ENCODE measurements at places on chromosomes 12 and 14.

- DNase-seq, result no peak
These were observed 373.4 kb upstream of the PDE3A start for GRCh38 chr12:19994968-19995367.

DNA sequence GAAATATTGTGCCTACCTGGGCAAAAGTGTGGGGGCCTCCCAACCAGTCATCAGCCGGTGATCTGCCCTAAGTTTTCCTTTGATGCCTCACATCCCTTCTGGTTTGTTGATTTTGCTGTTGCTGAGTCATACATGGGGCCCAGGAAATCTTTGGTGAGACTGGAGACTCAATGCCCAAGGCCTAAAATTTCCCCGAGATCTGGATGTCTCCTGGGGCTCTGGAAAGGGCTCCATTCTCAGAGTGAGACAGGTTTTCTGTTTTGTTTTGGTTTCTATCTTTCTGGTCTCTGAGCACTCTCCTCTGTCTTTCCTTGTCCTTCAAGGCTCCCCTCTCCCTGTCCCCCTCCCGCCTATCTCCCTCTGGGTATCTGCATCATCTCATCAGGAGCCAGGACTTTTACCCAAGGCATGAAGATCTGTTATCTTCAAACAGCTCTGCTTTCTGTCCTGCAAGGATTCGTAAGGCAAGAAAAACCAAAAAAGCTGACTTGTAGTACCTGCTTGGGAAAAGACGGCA is 152.8 kb upstream of the MAX start:
- DNase-seq, result no peak

DNA sequence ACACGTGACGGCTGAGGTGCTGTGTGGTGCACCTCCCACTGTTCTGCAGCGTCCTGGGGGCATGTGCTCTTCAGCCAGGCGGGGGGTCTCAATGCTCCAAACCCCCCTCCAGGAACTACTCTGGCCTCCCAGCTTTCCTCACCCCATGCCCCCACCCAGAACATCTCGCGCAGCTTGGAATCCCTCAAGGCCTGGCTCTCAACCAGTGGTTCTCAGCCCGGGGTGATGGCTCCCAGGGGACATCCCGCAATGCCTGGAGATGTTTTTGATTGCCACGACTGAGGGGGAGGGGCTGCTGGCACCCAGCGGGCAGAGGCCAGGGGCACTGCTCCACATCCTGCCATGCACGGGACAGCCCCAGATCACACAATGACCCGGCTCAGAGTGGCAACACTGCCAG is 78.9 kb upstream of the DICER1 start:
- DNase-seq, result no peak

- DNase-seq, result no peak
These were observed 65.2 kb downstream of the WIF1 start for GRCh38 chr12:65055859-65056258.

DNA sequence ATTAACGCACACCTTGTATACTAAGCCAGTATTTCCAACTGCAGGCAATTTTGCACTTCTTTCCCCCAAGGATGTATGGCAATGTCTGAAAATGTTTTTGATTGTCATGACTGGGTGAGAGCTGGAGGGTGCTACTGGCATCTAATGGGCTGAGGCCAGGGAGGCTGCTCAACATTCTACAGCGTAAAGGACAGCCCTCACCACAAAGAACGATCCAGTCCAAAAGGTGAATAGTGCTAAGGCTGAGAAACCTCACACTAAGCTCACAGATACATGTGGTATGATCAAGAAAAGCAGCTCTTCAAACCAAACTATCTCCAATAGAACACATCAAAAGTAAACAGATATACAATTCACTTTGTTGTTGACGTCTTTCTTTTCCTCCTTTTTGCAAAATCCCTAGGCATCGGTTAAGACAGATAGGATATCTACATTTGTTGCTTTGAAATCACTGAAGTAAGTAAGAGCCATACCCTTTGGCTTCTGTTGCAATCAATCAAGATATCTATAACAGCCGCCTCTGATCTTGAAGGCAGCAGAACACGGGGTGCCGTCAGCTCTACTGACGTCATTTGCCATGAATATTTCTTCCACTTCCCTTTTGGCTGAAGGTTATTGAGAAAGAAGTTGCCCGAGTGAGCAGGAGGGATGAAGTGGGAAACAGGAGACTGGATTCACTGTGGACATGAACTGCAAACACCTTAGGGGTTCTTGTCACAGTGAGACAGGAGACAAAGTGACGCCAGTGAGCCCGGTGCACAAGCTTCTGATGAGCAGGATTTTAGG is 218.3 kb downstream of the FOXN3 start:
- peak; percentile 84 for DNase-seq

DNA sequence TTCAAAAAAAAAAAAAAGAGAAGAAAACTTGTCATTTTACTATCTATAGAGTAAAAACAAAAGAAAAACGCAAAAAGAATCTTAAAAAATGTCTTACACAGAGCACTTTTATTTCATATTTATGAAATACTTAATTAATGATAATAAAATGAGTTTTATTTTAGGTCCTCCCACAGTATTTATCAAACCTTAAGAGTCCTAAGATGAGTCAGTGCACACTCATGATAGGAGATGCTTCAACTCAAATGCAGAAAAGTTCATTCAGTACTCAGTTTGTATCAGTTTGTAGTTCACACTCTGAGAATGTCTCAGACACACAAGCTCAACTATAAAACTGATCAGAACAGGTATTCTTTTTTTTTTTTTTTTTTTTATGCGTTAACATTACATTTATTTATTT is 41.7 kb downstream of the TRIM9 start:
- DNase-seq, result no peak

DNA sequence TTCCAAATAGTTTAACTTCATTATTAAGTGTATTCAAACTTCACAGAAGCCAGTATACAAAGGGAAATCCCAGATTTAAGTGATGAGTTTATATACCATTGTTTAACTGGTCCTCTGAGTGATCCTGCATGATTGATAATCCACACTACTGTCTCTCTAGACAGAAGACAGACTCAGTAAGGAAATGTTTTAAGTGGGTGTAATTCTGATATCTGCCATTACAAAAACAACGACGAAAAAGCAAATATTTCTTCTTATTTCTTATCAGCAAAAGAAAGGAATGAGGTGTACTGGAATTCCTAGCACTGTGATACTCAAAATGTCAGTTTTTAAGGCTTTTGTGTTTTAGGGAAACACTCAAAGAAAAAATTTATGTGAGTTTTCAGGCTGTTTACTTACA is 127.5 kb downstream of the GPHN start:
- DNase-seq, result no peak

GRCh38 chr12:44875417-44875953 is 630 bp downstream of the NELL2 start:
- DNase-seq, result no peak

DNA sequence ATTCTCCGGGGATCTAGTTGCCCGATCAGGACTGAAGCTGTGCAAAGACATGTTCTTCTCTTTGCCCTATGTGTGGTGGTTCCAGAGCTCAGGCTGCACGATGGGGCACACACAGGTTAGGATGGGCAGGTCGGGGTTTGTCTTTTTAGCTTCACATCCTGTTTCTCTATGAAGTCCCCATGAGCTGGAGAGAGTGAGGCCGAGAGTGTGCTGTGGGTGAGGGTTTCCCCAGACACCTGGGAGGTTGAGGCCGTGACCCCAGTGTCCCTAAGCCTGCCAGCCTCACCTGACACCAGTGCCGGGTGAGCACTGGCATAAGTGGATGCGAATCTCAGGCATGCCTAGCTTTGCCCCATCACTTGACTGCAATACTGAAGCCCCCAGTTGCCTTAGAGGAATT is 32.9 kb upstream of the IGF1 start:
- no peak for DNase-seq

DNA sequence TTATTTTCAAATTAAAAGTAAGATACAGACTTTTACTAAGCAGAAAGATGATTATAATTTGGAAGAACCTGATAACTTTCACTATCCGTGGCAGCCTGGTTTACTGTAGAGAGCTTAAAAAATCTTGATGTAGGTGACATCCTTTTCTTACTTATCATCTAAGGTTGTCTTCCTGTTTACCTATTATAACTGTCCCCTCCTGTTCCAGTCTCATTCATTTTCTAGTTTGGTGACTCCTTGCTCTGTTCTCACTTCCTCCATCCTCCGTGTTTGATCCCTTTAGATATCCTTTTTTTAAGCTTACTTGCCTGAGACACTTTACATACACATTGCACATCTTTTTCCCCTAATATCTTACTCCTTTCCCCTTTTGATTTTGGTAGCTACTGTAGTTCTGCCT is 27.5 kb downstream of the CCDC91 start:
- DNase-seq, result peak; percentile 28

GRCh38 chr12:124820199-124820598 is 43.5 kb downstream of the SCARB1 start:
- DNase-seq, result no peak

- DNase-seq, result no peak
These were observed 46.9 kb upstream of the ANO6 start for GRCh38 chr12:45168976-45169375.

GRCh38 chr12:65894088-65894487 is 69.8 kb downstream of the HMGA2 start:
- DNase-seq, result no peak

DNA sequence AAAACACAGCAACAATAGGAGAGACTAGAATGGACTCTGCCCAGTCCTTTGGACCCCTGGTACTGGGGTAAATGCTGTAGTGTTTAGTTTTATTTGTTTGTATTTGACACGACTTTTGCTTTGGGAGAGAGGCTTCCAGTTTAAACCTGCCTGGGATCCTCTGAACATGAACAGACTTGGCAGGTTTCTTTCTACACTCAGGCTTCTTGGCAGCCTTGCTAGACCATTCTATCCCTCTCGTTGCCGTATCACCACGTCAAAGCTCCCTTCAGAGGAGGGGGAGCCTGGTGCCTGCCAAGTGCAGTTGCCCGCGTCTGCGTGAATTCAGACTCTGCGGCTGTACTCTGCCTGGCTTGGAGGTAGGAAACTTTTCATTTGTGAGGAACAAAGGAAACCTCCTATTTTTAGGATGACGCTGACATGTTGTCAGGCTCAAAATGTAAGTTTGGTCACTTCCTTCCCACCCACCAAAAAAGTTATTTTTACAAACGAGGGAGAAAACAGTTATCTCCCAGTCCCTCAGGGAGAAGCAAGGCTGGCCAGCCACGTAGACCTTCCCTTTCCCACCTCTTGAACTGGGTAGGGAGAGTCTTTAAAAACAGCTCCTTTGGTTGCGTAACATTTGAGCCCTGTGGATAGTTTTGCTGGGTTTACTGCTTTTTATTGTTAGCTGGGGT is 25.9 kb downstream of the CD9 start:
- DNase-seq, result peak; percentile 50

DNA sequence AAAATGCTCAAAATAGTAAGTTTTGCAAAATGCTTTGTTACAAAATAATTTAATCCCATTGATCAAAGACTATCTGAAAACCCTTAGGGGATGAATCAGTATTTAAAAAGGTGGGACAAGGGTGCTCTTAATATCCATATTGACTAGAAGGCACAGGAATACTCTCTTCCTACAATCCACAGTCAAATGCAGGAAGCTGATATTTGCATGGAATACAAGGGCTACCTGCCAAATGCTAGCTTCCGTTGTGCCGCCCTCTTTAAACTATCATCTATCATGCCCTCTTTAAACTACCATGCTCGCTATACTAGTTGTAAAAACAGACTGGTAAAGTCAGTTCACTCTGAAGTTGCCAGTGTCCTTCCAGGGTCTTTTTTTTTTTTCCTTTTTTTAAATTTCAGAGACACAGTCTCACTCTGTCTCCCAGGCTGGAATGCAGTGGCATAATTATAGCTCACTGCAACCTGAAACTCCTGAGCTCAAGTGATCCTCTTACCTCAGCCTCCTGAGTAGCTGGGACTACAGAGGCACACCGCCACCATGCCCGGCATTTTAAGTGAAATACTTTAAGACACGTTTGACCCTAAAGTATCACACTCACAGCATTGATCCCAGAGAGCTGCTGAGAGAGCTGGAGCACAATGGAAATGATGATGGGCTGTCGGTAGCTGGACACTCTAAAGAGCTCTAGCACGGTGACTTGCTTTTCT is 6.7 kb downstream of the SLC2A3 start:
- DNase-seq, result no peak

DNA sequence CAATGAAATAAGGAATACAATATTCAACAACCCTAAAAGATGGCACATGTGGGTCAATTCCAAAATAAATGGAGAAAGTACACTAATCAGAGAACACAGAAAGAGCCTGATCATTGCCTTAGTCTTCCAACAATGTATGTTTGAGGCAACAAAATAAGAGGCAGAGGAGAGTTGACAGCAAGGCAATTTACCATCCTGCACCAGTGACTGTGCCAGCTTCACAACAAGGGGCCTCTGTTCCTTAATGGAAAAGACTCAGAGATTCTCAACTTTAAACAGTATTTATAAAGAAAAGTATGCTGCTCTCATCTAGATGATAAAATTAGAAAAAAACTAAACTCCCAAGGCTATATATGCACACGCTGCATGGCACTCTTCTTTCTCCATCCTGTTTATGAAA is 25.9 kb downstream of the EPS8 start:
- DNase-seq, result no peak

GRCh38 chr12:31658471-31659086 is 909 bp upstream of the ETFBKMT start:
- no peak for DNase-seq

- DNase-seq, result no peak
These were observed 31.4 kb downstream of the ALDH2 start for GRCh38 chr12:111798182-111798581.

DNA sequence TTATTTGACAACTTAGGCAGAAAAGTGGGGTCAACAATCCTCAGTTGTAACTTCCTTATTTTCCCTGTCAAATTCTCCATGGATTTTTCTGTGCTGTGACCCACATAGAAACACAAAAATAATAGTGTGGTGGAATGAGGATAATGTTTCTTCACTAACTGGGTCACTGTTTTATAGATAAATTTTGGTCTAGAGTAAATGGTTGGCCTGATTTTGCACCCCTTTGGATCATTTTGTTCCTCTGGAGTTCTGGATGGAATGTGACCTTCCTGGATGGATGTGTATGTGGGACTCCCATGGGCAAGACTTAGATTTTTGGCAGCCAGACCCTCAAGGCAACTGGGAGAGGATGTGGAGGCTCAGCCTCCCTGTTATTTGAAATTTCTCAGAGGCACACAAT is 52.7 kb upstream of the RNU6-8 start:
- no peak for DNase-seq

- no peak for DNase-seq
These were observed 179.3 kb upstream of the RMST start for GRCh38 chr12:97283297-97283696.

GRCh38 chr12:51863363-51863932 is 14.9 kb upstream of the FIGNL2 start:
- DNase-seq, result peak; percentile 45

GRCh38 chr12:115916910-115917668 is 360.4 kb downstream of the MED13L start:
- no peak for DNase-seq
